GM13976 (cell line): ENCODE measurements at places on chromosomes 1 and 21.

DNA sequence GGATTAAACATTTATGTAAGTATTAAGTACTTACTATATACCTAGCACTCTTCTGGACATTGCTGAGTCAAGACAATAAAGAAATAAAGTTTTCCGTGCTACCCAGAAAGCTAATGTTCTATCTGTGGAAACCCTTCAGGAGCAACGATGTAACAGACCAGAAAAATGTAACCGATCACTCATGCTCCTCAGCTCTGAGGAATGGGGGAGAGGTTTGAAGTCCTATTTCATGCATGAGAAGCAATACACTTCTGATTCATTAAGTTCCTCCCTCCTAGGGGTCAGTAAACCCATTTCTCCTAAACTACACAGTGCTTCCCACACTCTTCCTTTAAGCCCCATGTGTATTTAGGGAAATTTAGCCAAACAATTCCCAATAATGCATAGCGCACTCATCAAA is 25.6 kb upstream of the KAZN start:
- DNase-seq: no peak

GRCh38 chr1:111882986-111883560 is 106.4 kb downstream of the KCND3 start:
- DNase-seq: no peak

- DNase-seq: no peak
Measured at GRCh38 chr1:94603663-94604062, 62.1 kb upstream of the F3 start.

GRCh38 chr21:29462479-29462878 is 163.8 kb downstream of the BACH1 start:
- peak; percentile 26 for DNase-seq

- no peak for DNase-seq
Measured at GRCh38 chr1:1304331-1305299, 3.1 kb downstream of the ACAP3 start.

GRCh38 chr21:45576838-45577737 is 34.8 kb upstream of the SLC19A1 start:
- no peak for DNase-seq

- DNase-seq: no peak
Measured at GRCh38 chr1:240190881-240191401, 99.3 kb downstream of the FMN2 start.

DNA sequence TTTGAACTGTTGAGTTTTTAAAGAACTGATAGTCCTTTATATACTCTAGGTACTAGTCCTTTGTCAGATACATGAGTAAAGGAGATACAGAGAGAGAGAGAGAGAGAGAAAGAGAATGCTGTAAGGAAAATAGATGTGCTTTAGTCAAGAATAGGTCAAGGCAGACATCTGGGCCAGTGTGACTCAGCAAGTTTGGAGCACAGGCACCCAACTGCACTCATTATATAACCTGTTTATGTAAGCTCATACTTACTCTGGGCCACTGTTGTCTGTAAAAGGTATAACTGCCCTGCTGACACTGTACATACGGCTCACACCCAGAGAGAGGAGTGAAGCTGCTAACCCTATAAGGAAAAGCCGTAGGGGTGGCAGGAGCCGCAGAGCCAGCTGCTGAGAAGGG is 32.2 kb upstream of the AKT3 start:
- no peak for DNase-seq

DNA sequence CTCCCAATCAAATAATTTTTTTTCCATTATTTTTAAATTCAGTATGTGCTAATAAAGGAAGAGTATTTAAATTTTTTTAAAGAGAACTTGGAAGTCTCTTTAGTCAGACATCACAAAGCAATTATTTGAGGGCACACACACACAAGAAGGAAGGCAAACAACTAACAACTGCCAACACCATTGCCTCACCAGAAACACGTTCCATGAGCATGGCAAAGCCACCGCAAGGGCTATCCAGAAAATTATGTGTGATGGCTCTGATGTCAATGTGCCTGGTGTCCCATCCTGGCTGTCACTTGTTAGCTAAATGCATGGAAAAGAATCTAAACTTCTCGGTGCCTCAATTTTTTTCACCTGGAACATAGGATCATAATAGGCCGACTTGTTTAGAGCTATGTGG is 262.9 kb downstream of the SEC16B start:
- DNase-seq: no peak

GRCh38 chr1:1013922-1014648 is 788 bp downstream of the ISG15 start:
- no peak for DNase-seq

GRCh38 chr1:91650764-91651163 is 150.1 kb downstream of the CDC7 start:
- DNase-seq: no peak

- DNase-seq: no peak
Measured at GRCh38 chr1:82226186-82226505, 425.4 kb downstream of the ADGRL2 start.

GRCh38 chr1:160674415-160674814 is 27.6 kb upstream of the SLAMF1 start:
- DNase-seq: no peak

DNA sequence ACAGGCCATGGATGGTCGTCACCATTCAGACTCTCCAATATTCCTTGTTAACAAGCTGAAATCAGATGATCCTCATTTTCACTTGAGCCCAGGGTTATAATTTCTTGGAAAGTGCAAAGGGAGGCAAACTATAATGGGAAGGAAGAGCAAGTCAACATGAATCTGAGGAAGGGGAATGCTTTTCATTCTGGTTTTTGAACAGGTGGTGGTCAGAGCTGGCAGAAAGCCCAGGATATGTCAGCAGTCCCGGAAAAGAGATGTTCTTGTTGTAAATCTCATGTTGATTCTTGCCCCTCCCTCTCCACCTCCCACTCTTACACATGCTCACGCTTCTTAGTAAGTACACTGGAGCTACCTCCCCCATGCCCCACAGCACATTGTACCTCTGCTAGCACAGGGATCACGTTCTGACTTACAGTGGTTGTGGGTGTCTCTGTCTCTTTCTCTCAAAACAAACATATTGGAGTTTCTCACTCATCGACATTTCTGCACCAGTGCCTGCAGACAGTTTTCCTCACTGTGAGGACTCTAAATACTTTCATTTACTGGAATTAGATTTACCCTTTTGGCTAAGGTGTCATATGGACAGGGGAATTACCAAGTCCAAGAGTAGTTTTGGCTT is 77.6 kb downstream of the XCL2 start:
- peak; percentile 47 for DNase-seq

- DNase-seq: no peak
Measured at GRCh38 chr1:180040034-180040433, 85.4 kb downstream of the CEP350 start.

GRCh38 chr1:78831731-78832360 is 174.7 kb downstream of the ADGRL4 start:
- DNase-seq: no peak
